ENCODE measurements at places on chromosomes 16 and 17. TPM values are rescaled to one million over a fixed set of nuclear protein-coding genes. Genes with fewer than 3 reads are reported as not detected.

- no peak for DNase-seq
These were observed 8.7 kb downstream of the FAM234A start for GRCh38 chr16:243348-243747.

DNA sequence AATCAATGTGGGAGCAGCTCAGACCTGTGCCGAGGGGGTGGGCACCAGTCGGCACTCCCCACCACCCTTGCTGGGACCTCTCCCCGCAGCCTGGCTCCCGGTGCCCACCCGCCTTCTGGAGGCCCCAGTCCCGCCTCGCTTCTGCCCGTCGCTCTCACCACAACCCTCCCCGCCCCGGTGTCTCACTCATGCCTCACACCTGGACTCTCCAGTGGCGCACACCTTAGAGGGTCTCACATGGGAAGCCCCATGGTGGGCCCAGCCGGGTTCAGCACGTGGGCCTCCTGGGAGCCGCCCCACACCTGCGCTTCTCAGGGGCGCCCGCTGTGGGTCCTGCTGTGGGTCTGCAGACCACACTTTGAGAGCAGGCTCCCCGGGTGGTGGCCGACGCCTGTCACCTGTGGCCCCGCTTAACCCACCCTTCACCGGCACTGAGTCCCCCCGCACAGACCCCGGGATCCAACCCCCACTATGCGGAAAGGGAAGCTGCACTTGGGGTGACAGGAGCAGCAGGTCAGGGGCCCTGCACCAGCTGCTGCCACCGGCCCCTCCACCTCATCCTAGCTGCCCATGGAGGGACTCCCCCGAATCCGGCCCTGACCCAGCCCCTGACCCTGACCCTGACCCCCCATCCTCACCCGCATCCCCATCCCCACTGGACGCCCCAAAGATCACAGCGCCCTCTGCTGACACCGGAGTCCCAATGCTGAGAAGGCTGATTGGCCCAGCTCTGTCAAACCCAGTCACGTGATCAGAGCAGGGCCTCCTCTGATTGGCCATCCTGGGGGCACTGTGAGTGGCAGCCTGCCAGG, 27.4 kb upstream of the SLC38A10 start:
- no peak for DNase-seq

GRCh38 chr17:17121162-17121561, 78.9 kb downstream of the MPRIP start:
- no peak for DNase-seq

DNA sequence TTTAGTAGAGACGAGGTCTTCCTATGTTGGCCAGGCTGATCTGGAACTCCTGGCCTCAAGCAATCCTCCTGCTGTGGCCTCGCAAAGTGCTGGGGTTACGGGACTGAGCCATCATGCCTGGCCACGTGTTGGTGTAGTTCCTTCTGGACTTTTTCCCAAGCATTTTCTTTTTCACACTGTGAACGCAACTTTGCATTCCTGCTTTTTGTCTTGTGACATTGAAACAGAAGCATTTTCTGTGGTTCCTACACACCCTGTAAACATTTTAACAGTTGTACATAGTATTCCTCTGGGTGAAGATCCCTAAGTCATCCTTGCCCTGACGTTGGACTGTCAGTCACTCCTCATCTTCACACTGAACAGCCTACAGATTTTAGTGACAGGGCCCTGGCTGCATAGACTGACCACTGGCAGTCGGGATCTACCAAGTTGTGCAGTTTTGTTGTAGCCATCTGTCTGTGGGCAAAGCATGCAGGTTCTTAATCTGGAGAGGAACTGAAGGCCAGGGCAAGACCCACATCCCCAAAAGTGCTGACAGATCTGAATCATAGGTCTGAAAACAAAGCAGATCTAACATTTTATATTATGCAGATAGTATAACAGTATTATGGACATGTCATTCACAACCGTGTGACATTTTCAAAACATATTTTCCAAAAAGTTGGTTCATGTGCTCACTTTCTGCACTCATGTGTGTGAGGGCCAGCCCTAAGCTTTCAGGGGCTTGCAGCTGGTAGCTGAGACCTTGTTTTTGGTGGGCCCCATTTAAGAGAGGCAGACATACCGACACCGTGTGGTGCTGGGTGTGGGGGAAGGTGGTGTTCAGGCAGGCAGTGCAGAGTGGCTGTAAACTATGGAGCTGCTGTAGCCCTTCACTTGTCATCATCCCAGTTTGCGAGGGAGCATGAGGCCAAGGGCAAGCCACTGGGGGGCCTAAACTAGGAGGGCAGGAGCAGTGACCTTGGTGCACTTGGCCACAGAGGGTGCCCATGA, 59.9 kb downstream of the EPN2 start:
- no peak for DNase-seq

- DNase-seq, result no peak
These were observed 224.6 kb downstream of the MAP2K6 start for GRCh38 chr17:69639096-69639495.

- no peak for DNase-seq
These were observed at the start of gene TMIGD1 for GRCh38 chr17:30333503-30334360. TMIGD1 (minus strand) TSS chr17:30334057; CDS start chr17:30332133, 1,924 bp downstream.

GRCh38 chr17:17853811-17854447, 17.1 kb upstream of the SREBF1 start:
- no peak for DNase-seq

AOC2 gene
- 3.4 TPM for total RNA-seq

NPIPA3 gene
- total RNA-seq, result 0.69 TPM

GRCh38 chr16:27302126-27302525, 11.6 kb upstream of the IL4R start:
- no peak for DNase-seq

SLC13A2 gene
- 0.27 TPM for total RNA-seq

- no peak for DNase-seq
These were observed 11.7 kb downstream of the ERN1 start for GRCh38 chr17:64117981-64118979.

DNA sequence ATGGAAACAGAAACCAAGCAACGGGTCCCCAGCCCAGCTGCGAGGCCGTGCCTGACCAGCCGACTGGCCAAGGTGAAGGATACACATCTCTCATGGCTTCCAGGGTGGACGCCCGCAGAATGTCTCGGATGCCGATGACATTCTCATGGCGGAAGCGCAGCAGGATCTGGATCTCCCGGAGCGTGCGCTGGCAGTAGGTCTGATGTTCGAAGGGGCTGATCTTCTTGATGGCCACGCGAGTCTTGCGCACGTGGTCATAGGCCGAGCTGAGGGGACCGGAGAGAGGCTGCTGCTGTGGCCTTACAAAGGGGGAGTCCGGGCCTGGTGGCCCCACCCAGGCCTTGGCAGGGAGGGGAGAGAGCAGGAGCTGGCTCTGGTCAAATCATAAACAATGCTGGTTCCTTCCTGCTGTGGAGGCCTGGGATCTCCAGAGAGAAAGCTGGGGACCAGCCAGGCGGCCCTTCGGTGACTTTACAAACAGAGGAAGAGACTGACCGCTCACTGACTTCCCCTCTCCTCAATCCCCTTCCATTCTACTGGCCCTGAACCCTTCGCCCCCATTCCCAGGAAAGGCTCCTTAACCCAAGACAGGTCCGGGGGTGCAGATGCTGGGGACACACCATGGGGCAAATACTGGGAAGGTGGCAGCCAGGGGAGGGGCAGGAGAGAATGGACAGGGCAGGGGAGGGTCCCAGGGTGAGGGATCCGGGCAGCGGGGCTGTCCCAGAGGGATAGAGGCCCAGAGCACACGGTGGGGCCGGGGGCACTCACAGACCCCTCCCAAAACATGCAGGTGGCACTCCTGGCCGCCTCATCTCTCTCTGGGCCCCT, 1.1 kb downstream of the MAPK3 start:
- no peak for DNase-seq

DNA sequence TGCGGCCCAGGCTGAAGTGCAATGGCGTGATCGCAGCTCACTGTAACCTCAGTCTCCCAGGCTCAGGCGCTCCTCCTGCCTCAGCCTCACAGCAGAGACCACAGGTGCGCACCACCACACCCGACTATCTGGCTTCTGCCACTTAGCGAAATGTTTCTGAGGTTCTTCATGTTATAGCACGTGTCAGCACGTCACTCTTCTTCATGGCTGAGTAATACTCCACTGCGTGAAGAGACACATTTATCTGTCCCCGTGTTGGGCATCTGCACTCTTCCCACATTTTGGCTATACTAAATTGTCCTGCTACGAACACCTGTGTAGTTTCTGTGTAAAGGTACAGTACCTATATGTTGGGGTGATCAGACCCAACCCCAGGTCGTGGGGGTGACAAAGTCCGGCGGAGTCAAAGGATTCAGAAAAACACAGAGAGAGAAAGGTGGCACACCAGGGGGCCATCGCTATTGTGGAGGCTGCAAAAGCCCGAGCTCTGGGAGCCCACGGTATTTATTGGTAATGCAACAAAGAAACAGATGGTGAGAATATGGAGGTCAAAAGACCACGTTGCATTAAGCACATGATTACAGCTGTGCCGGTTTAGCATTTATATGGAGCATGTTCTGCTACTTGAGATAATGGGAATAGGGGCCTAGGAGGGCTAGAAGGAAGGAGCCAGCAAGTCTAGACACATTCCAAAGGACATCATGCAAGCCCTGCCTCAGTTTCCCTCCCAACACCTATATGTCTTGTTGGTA, 851 bp upstream of the DPEP1 start:
- no peak for DNase-seq

- DNase-seq, result no peak
These were observed 6.8 kb upstream of the ITGAD start for GRCh38 chr16:31386157-31386984.

TBC1D3L gene
- 32.8 TPM for total RNA-seq

KRT24 gene
- not detected for total RNA-seq

GRCh38 chr17:77373299-77374169, 232.8 kb downstream of the SEC14L1 start:
- no peak for DNase-seq

ABCC12 gene
- total RNA-seq, result 3.7 TPM

DNA sequence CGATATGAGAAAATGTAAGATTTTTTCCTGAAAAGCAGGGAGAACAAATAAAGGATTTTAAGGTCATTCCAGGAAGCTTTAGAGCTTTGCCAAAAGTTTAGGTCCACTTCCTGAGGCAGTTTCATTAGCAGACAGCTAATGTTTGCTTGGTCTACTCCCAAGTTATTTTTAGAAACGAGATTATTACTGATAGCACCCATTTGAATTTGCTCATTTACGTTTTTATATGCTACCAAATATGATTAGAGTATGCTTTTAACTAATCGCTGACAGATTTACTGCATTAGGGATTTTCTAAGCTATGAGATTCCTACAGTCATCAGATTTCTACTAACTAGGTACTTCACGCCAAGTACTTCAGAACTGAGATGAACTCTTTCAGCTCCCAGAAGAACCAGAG, 98.1 kb downstream of the WNT3 start:
- no peak for DNase-seq

C16orf87 gene
- total RNA-seq, result 15.3 TPM

RNF213 gene
- total RNA-seq, result 53.4 TPM

DNA sequence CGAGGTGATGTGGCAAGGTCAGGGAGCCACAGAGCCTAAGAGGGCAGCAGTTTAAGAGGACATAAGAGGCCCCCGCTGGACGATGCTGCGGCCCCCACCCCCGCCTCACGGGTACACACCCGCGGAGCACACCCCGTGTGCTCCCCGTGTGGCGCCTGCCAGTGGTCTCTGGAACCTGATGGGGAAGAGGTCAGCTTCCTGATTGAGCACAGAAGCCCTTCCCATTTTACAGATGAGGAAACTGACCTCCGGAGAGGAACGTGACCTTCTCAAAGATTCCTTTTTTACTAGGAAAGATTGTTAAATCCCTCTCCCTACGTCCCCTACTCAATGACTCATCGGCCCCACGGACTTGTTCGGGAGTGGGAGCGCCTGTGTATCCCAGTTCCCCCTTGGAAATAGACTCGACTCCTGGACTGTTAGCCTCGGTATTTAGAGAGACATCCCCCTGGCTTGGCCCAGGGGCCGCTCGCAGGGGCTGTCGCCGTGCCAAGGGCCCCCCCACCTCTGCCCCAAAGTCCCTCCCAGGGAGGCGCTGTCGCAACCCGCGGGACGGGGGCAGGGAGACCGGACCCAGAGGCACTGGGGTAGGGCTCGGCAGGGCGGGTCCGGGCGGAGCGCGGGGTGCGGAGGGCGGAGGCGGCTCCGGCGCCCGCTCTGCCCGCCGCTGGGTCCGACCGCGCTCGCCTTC, at the start of gene ABCC3:
ABCC3 (plus strand) TSS at position 658 of the 691 bp plus-strand sequence. CDS start 56 bp downstream, outside the sequence.
- DNase-seq, result no peak

GRCh38 chr16:52773026-52773425, 226.1 kb upstream of the TOX3 start:
- no peak for DNase-seq

DNA sequence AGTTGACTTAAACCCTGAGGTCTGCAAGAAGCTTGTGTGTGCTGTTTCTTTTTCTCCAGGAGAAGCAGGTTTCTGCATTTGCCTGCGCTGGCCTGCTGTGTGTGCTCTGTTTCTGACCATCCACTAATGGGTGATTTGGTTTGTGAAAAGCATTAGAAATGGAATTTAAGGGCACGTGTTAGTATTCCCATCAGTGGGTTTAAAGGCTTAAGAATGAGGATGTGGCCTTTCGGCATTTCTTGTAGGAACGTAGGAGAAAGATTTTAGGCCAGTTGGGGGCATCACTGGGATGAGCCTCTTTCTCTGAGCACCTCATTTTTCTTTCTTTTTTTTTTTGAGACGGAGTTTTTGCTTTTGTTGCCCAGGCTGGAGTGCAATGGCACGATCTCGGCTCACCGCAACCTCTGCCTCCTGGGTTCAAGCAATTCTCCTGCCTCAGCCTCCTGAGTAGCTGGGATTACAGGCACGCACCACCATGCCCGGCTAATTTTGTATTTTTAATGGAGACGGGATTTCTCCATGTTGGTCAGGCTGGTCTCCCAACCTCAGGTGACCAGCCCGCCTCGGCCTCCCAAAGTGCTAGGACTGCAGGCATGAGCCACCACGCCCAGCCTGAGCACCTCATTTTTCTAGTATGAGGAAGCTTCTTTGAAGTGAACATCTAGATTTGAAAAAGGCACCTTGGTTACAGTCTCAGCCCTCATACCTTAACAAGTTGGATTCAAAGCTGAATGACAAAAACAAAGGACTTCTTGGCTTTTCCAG, 110.3 kb downstream of the BANP start:
- DNase-seq, result peak; percentile 3

KIF18B gene
- total RNA-seq, result not detected

GRCh38 chr17:78541488-78542206, 35.5 kb downstream of the DNAH17 start:
- DNase-seq, result no peak

DNA sequence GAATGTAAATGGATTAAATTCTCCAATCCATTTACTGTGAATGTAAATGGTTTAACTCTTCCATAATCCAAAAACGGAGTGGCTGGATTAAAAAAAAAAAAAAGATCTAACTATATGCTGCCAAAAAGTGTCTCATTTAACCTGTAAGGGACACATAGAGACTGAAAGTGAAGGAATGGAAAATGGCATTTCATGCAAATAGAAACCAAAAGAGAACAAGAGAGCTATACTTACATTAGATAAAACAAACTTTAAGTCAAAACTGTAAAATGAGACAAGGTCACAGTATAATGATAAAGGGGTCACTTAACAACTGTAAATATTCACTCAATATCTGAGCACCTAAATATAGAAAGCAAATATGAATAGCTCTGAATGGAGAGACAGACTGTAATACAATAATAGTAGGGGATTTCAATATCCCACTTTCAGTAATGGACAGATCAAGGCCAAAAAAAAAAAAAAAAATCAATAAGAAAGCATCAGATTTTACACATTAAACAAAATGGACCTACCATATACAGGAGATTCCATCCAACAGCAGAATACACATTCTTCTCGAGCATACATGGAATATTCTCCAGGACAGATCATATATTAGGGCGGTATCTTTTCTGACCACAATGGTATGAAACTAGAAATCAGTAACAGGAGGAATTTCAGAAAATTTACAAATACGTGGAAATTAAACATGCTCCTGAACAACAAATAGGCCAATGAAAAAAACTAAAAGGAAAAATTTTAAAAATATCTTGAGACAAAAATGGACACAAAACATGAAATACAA, 36.4 kb downstream of the CDR2 start:
- no peak for DNase-seq

MILR1 gene
- 3.0 TPM for total RNA-seq
